ENCODE measurements at places on chromosomes 16 and 17.

DNA sequence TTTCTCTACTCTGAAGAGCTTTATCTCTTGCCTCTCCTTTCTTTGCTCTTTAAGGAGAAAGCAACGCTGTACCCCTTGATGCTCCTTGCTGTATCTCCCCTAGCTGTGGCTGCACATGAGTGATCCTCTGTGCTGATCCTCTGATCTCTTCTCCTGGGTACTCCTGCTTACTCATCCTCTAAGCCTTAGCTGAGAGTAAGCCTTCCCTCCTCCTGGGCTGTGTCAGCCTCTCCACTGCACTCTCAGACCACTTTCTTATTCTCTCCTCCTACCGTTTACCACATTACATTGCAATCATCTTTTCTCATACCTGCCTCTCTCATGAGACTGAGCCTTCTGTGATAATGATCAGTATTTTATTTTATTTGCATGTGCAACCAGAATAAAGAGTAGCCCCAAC, 25.1 kb downstream of the SOX9 start:
- no peak for DNase-seq

DNA sequence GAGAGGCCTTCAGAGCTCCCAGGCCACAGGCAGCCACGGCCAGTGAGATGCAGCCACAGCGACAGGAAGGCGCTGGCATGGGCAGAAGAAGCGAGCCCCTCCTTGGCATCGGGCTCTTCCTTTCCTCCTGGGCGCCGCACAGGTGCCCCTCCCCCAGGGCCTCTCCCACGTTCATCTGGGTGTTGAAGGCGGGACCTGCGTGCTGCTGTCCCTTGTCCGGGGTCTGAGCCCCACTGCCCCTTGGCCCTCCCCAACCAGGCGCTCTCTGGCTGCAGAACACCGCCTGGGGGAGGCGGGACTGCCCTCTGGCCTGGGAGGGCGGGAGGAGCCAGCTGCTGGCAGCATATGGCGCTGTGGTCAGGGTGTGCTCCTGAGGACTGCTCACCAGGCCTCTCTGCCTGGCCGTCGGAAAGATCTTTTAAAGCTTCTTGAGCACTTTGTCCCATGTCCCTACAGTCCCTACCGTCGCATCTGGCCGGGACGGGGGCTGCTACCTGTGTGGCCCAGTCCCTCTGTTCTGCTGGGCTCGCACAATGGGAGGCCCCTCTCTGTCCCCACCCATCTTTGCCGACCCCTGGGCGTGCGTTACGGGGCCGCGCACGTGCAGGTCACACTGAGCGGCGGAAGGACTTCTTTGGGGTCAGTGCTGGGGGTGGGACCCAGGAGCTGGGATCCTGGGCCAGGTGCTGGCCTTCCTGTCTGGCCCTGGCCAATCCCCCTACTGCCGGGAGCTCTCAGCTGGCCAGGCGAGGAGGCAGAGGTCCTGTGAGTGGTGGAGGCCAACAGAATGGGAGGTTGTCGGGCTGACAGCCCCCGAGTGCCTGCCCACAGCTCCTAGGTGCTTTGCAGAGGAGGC, 1.7 kb downstream of the SLC25A10 start:
- DNase-seq: peak; percentile 66

DNA sequence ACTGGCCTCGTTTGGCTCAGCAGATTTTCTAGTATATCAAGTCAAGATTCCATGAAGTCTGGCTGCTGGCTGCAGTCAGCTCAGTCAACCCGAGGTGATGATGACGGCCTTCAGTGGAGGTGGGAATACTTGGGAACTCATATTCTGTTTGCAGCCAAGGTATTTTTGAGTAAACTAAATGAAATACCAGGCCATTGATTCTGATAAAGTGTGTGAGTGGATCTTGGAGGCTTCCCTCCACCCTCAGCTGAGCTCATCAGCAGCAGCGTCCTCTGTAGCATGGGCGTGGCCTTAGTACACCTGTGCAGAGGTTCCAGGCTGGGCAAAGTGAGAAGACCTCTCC, 22.0 kb upstream of the TACO1 start:
- DNase-seq: no peak

DNA sequence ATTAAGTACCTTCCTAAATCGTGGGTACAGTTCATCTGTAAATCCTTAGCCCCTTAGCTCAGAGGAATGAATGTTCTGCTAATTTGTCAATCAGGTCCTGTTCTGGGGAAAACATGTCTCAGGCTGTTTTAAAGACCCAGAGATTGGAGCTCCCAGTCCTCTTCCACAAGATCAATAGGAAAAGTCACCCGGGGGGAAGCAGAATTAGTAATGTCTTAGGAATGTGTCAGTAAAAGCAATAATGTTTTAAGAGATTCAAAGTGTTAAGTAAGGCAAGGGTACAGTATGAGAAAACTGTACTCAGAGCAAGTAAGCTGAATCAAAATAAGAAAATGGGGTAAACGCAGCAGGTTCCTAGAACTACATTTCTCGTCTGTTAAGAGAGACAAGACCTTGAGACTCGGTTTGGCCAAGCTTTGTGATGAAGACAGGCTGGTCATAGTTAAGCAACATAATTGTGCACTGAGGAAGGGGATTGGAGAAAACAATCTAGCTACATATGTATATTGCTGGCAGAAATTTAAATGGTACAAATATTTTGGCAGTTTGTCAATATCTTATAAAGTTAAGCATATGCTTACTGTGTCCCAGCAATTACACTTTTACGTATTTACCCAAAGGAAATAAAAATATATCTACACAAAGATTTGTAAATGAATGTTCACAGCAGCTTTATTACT, 192.9 kb upstream of the C17orf78 start:
- DNase-seq: no peak

DNA sequence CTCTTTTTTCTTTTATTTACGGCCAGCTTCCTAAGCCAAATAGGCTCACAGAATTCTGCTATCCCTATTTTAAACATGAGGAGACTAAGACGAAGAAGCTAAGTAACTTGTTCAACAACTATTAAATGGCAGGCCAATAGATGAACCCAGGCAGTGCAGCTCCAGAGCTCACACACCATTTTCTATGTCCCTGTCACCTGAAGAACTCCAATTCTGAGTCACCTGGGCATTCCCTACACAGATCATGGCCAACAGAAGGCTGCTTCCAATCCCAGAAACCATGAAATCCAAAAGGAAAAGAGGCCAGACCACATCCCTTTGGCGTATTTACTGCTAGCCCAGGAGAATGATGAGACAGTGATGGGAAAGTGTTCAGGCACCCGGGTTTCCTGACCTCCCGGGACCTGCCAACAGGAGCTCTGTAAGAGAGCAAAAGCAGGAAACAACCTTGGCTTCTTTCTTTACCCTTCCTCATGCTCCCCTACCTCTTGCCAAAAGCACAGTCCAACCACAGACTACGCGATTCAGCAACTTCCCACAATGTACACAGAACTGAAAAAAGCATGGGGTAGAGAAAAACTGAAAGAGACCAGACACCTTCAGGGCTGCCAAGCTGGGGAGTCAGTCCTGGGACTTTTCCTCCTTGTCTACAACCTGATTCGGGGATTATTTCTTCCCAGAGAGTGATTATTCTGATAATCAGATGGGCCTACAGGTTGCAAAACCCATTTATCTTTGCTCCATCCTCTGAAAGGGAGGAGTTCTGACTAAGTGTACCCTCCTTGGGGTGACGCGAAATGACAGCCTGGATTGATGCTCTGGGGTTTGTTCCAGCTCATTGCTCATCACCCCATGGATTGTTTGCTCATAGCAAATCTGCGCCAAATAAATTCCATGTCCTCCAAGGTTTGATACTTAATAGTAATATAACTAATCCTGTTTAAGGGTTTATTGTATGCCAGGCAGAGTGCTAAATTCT, 47.8 kb upstream of the HAS3 start:
- DNase-seq: no peak

- DNase-seq: no peak
These were observed 33.1 kb downstream of the CHCT1 start for GRCh38 chr17:60455378-60455777.

GRCh38 chr17:14926526-14927122, 338.5 kb downstream of the PMP22 start:
- DNase-seq: peak; percentile 57

DNA sequence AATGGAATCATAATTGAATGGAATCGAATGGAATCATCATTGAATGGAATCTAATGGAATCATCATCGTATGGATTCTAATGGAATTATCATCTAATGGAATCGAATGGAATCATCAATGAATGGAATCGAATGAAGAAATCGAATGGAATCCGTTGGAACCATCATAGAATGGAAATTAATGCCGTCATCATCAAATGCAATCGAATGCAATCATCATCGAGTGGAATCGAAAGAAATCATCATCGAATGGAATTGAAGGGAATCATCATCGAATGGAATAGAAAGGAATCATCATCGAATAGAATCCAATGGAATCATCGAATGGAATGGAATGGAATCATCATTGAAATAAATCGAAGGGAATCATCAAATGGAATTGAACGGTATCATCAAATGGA, 217.2 kb downstream of the SHCBP1 start:
- DNase-seq: no peak
